ENCODE measurements at places on chromosomes 1 and 21. TPM values are rescaled to one million over a fixed set of nuclear protein-coding genes. Genes with fewer than 3 reads are reported as not detected.

- DNase-seq: no peak
Observed at GRCh38 chr1:223350361-223350908, 13.5 kb downstream of the SUSD4 start.

- no peak for DNase-seq
Observed at GRCh38 chr21:29819675-29820326, 120.0 kb downstream of the GRIK1 start.

GRCh38 chr1:204733289-204733688, 47.8 kb upstream of the LRRN2 start:
- DNase-seq: no peak

DNA sequence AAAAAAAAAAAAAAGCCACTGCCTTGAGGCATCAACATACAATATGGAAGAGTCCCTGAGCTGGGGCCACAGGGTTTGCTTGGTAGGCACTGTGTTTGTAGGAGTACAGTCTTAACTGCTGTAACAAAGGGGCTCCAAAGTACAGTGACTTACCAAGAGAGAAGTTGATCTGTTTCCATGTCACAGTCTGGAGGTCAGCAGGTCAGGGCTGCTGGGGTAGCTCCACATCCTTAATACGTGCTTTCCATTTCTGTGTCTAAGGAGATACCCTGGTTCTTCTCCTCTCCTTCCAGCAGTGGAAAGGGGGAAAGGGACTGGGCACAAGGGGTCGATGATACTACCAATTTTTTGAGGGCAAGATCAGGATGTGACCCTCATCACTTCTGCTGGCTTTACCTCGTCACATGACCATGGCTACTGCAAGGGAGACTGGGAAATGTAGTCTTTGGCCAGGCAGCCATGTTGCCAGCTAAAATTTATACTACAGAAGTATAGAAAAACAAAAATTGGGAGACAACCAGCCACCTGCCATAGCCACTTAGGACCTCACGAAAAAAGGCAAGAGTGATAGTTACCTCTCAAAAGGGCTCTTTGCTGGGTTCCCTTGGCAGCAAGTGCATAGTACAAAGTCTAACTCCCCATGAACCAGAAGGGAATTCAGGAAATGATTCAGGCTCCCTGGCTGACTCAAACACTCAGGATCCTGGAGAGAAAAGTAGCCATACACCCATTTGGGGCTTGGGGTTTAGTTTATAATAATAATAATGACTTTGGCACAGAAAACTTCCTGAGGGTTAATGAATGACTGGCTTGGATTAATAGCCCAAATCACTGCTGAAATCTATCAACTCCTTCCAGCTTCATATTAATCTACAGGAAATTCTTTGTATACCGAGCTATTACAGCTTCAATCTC, 52.7 kb upstream of the ATP5PO start:
- DNase-seq: peak; percentile 81

DNA sequence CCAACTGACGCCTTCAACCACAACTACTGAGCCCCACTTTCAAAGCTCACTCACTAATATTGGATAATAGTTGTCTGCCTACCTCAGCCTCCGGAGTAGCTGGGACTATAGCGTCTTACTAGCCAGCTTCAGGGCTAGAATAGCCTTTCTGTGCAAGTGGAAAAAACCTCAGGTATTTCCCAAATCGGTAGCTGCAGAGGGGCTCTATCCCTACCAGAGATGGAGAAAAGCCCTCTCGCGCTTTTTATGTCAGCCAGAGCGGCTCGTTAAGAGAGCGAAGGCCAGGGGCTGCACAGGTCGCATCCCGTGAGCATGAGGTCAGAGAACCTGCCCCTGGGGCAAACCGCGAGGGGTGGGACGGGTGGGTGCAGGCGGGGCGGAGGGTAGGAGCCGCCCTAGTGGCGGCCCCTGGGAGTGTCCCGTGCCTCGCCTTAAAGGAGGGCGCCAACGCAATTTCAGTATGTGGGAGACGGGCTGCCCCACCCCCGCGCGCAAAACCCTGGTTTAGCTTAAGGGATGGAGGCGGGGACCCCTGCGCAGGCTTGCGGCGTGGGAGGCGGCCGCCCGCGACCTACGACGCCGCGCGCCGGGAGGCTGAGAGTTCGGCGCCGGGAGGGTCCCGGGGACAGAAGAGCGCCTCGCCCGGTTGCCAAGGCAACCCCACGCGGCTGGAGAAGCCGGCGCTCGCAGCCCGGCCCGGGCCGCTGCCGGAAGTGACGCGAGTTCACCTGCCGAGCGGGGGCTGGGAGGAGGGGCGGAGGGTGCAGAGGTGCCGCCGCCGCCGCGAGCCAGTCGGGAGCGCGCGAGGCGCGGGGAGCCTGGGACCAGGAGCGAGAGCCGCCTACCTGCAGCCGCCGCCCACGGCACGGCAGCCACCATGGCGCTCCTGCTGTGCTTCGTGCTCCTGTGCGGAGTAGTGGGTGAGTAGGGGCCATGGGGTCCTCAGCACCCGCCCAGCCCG, at the start of gene CXADR:
Gene CXADR (plus strand): TSS at position 791 of the 961 bp plus-strand sequence. CDS start 87 bp downstream, at position 878.
- DNase-seq: peak; percentile 59

GRCh38 chr1:1359308-1359663, 931 bp upstream of the MXRA8 start:
- no peak for DNase-seq

- peak; percentile 50 for DNase-seq
Observed at GRCh38 chr1:155207806-155208540, at the start of gene THBS3. Gene THBS3, minus strand, starts transcription at chr1:155207897. Its CDS starts 21 bp downstream, at chr1:155207876.

GRCh38 chr1:36760081-36760480, 274.2 kb downstream of the GRIK3 start:
- no peak for DNase-seq

DNA sequence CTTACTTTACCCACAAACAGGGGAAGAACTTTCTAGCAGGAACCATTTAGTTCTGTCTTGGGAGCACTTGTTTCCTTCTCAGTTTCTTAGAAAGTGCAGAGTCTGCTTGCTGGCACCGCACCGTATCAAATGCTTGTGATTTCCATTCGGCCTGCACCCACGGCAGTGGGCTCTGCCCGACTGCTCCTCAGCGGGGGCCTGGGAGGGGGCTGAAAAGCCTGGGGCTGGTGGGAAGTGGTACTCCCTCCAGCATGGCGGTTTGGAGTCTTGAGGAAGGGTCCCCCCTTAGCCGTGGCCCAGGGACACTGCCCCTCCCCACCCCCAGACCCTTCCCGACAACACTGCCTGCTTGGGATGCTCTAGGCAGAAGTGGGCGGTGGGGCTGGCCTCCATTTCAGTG, 57.0 kb downstream of the KIF26B start:
- DNase-seq: no peak

DNA sequence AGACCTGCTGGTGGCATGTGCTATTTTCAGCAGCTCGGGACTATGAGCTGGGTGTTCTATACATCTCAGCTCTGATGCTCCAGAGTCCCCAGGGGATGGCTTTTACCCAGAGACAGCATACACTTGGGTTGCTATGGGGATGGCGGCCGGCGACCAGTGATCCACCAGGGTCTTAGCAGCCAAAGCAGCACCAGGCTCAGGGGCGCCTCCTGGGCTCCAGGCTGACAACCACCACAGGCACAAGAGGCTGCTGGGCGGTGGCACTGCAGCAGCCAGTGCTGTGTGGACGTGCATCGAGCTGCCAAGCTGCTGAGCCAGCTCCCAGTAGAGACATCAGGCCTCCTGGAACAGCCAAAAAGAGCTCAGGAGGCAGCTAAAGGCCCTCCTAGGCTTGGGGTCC, 37.6 kb upstream of the CLSTN1 start:
- DNase-seq: no peak

DNA sequence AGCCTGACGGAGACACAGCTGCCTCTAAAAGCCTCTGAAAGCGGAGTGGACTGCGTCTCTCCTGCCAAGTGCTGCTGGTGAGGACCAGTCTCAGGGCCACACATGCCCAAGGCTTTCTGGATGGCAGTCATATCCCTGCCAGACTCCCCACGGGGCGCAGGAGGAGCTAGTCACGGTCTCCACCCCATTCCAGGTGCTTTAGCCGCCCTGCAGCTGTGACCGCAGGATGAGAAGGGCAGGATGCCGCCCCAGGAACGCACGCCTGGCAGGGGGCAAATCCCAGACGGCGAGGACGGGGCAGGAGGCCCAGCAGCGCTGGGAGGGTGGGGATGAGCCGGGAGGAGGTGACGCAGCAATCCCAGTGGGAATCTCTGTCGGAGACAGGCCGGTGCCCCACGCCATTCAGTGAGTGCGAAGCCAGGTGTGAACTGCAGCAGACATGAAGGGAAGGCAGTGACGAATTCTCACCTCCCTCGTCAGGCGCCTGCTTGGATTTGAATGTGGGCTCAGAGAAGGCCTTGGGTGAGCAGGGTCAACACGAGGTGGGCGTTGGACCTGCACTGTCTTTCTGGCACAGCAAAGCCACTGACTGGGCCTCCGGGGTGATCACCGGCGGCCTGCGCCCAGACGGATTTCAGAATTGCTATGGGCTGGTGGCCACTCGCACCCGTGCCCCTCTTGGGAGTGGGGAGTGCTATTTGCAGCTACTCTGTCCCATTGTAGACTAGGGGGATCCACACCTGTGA, 38.5 kb upstream of the SLC19A1 start:
- DNase-seq: no peak

GRCh38 chr1:17440074-17440826, 773 bp upstream of the RCC2 start:
- no peak for DNase-seq

DNA sequence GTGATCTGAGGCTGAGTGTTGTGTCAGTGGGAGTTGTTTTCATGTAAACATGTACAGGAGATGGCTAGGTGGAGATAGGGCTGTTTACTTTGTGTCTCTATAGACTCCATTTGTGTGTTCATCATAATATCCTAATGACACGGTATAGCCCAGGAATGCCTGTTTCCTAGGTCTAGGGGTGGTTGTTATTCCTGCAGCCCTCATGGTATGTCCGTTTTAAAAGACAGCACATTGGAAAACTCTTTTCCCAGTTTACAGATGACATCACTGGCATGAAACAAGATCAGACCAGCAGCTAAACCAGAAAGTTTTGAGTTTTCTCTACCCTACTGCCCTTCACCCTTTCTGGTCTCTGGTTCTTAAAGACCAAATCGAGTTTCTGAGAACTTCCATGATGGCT, 227.3 kb upstream of the TMEM51 start:
- no peak for DNase-seq

GRCh38 chr1:96804648-96805047, 83.1 kb downstream of the PTBP2 start:
- no peak for DNase-seq

- DNase-seq: no peak
Observed at GRCh38 chr1:93207211-93207610, 26.7 kb downstream of the CCDC18 start.

DNA sequence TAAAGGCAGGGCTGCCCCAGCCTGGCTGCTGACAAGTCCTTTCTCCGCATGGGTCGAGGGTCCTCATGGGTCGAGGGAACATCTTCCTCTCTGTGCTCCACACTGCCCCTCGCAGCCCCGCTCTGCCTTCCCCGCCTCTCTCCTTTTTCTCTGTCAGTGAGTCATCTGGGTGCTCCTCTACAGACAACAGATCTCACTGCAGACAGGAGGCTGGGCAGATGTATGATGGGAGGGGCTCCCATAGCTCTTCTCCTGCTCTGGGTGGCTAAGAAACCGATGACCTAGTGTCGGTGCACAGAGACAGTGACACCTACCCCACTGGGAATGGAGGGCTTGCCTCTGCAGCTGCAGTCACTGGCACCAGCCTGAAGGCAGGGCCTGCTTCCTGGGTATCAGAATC, 5.5 kb downstream of the KCNA10 start:
- no peak for DNase-seq

DNA sequence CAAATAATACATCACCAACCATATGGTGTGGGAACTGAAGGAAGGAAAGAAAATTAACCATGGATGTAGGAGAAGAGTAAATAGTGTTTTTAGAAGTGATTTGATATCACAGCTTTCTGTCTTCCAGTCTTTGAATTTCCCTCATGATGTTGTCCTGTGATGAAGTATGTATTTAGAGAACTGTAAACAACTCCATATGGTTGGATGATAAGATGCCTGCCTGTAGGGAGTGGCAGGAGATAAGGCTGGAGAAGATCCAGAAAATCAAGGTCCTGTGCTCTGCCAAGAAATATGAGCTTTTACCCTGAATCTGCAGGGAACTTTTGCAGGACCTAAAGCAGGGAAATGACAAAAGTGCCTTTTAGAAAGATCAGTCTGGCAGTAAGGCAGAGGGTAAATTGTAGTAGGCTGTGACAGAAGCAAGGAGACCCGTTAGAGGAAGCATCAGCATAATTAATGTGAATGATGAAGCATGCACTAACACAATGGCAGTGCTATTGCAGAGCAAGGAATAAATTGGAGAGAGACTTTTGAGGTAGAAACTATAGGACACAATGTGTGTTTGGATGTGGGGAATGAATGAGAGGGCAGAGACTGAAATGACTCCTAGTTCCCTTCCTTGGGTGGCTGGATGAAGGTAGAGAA, 21.9 kb downstream of the CEPT1 start:
- DNase-seq: no peak

DNA sequence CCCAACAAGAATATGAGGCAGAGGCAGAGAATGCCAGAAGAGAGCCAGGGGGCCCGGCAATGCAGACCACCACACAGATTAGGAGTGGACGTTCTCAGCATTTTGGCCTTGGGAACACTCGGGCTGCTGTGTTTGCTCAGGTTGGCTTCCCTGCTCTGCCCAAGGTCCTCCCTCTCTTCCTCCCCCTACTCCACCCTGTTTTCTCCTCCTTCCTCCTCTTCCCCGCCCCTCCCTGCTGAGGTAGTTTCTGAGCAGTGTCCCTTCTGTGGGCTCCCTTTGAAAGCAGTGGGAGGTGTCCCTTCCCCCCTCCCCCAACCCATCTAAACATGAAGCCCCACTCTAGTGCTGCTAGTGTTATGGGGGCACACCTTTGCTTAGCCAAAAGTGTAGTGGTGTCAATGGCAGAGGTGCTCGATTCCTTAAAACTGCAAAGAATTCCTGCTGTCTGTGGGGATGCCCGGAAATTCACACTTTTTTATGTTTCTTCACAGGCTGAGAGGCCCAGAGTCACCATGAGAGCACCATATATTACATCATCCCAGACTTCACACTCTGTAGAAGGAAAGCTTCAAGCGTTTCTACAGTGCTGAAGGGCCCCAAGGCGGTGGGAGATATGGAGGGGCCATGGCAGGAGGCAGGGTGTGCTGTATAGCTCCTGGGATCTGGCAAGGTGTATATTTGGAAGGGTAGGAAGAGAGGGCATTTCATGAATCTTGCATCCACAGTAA, at the start of gene HHIPL2:
Gene HHIPL2 (minus strand): TSS at position 161 of the 728 bp plus-strand sequence. CDS start 60 bp downstream, at position 101.
- no peak for DNase-seq

DNA sequence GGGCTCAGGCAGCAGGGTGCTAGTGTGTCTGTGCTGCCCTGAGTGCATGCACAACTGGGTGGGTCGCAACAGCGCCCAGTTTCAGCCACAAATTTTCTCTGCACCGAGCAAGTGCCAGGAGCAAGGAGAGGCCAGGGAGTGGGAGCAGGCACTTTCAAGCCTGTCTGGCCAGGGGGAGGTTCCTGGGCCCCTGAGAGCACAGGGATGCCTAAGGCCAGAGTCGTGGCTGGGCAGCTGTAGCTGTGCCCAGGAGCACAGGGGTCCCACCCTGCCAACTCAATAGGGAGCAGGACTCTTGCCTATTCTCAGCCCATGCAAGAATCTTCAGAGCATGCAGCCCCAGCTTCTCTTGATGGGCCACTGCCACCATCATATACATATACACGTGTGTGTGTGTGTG, 1577.4 kb downstream of the KCNT2 start:
- DNase-seq: no peak

GRCh38 chr1:171877701-171878100, 36.4 kb downstream of the DNM3 start:
- DNase-seq: no peak

LCE2D gene
- not detected for total RNA-seq

TRIM46 gene
- 1.8 TPM for total RNA-seq

MGST3 gene
- total RNA-seq: 165 TPM

COQ8A gene
- 20.7 TPM for total RNA-seq

PEAR1 gene
- total RNA-seq: 10.9 TPM

LIN28A gene
- total RNA-seq: not detected

TNFSF4 gene
- total RNA-seq: 2.0 TPM

PMF1 gene
- total RNA-seq: 52.0 TPM

IL22RA1 gene
- total RNA-seq: not detected

Data from dermis microvascular lymphatic vessel endothelial cell (primary cell).